ENCODE measurements at places on chromosomes 4 and X.

DNA sequence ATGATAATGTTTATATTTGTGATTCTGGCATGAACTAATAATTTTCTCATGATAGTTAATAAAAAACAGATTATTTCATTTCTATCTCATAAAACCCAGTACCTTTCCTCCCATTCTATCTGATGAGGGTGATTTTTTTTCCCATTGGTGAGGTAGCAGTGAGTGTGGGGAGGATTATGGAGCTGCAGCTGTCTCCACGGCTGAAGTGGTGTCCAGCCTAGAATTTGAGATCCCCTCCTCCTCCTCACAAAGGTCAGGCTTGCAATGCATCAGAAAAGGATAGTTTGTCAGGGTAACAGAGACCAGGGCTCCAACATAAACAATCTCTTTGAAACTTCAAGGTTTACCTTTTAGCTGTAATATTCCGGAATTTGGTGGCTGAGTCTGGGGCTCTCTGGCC is 60.9 kb downstream of the C4orf51 start:
- no peak for DNase-seq

DNA sequence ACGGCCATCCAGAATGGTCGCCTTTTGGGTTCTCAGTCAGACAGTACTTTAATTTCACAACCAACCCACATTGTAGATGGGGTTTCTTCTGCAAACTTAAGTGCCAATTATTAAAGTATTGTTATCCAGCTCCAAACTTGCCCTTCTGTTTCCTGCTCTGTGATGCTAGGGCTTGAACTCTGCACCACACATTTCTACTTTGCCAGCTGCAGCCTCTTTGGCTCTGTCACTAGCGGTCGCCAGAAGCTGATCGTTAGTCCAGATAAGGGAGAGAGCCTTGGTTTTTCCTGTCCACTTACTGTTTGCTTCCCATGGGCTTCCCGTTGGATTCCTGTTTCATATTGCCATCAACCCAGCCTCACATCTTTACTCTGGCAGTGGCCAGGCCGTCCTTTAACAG is 196.6 kb downstream of the ASB9 start:
- no peak for DNase-seq

GRCh38 chr4:170243662-170244288 is 154.0 kb upstream of the AADAT start:
- DNase-seq = no peak

DNA sequence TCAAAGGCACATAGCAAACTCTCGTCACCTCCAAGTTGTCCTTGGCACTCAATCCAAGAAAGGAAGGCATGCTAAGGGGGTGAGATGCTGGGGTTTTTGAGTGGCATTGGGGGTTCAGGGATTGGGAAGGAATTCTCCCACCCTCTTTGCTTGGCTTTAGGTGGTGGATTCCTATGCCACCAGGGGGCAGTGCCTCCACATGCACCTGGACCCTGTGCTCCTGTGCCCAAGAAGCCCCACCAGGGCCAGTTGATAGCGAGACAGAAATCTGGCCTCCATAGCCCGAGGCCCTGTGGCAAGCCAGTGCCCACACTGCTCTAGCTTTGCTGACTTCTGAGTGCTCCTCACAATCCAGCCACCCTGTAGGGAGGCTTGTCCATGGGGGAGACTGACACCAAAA is 2.0 kb upstream of the FATE1 start:
- no peak for DNase-seq

DNA sequence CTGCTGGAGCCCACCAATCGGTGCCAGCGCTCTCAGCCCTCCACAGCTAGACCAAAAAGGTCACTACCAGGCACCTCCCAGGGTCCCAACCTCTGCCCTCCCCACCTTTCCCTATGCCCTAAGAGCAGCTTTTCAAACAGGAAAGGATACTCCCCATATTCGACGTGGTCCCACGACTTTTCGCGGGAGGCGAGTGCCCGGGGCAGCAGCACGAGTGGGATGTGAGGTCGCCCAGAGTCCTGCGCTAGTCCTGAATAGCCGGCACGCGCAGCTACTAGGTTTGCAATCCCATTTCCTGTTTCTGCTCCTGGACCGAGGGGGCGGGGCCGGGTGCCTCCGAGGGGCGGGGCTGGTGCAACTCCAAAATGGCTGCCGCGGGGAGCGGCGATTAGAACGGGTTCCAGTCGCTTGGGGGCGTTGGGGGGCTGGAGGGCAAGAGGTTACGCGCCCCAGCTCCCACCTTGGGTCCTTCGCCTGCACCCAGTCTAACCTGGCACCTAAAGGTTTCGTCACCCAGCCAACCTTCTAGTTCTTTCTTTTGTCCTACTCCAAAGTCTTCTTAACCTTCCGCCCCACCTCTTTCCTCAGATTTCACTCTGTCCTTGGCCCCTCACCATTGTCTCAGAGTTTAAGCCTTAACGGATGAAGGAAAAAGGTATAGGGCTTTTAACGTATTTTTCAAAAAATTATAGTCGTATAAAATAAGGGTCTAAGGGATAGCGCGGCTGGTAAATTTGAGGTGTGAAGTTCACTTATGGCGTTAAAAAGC is 85.0 kb upstream of the TENT5D start:
- DNase-seq = peak; percentile 8

GRCh38 chrX:13094828-13095341 is 50.5 kb upstream of the FAM9C start:
- DNase-seq = no peak

DNA sequence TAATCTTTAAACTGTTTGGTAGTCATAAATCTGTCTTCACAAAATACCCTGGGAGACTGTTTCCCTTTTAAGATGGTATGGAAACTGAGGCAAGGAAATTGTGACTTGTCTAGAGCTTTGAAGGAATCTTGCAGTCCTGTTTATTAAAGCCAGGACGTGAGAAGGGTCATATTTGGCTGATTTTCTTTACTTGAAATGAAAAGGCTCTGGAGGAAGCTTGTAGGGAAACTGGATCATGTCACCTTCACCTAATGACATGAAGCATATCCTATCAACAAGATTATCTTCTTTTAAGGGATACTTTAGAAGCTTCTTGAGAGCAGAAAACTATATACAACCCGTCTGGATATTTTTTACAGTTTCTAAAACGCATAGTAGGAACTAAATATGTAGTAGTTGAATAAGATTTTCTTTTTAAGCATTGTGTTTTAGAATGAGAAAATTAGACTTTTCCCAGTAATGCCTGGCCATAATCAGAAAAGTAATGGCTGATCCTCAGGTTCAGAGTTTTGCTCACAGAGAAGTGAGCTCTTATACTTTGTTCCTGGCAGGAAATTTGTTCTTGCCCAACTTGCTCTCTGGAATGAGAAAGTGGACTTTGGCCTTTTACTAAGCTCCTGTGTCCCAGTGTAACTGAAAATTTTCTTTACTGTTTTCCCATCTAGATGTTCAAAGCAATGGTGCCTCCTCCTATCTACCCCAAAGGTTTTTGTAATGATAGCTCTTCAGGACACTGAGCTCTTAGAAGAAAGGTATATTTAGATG is 136.8 kb upstream of the AFF2 start:
- DNase-seq = no peak

DNA sequence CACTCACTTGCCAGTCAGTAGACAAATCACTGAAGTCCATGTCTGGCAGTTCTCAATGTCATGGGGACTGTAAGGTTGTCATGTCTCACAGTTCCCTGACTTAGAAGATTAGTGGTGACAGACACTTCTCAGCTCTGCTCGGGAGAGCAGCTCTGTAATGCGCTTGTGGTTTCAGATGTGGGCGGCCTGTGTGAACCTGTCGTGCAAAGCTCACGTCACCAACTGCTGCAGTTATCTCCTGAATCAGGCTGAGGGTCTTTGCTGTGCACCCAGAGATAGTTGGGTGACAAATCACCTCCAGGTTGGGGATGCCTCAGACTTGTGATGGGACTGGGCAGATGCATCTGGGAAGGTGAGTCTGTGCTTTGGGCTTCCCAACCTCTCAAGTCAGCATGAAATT is at the start of gene IL9R:
Gene IL9R (plus strand): TSS at position 261 of the 400 bp plus-strand sequence. CDS start 64 bp downstream, at position 325.
- no peak for DNase-seq

GRCh38 chr4:104848597-104849225 is 298.0 kb upstream of the TET2 start:
- DNase-seq = no peak

GRCh38 chr4:181799561-181800069 is 443.6 kb upstream of the TENM3 start:
- no peak for DNase-seq

GRCh38 chr4:186227744-186228513 is 622 bp downstream of the KLKB1 start:
- no peak for DNase-seq

DNA sequence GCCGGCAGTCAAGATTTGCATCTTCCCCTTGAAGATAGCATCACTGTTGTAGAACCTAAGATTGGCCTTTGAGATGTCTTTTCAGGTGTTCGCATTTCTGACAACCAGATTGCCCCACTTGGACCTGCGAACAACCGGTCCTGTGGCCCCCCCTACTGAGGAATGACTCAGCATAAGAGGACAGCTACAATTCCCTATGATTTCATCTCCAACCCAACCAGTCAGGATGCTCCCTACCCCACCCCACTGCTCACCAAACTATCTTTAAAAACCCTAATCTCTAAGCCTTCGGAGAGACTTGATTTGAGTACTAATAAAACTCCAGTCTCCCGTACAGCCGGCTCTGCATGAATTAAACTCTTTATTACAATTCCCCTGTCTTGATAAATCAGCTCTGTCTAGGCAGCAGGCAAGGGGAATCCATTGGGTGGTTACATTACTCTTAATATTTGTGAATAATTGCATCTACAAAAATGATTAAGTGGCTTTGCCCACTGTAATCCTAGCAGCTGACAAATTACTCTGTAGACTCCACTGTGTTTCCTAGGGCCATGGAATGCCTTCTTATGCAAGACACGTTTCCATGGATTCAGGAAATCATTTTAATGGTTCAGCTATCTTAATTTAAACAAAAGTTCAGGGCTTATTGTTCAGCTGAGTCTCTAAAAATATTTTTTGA is 95.4 kb downstream of the GPR143 start:
- DNase-seq = no peak

- no peak for DNase-seq
These were observed 8.9 kb downstream of the CFAP99 start for GRCh38 chr4:2427383-2428334.

DNA sequence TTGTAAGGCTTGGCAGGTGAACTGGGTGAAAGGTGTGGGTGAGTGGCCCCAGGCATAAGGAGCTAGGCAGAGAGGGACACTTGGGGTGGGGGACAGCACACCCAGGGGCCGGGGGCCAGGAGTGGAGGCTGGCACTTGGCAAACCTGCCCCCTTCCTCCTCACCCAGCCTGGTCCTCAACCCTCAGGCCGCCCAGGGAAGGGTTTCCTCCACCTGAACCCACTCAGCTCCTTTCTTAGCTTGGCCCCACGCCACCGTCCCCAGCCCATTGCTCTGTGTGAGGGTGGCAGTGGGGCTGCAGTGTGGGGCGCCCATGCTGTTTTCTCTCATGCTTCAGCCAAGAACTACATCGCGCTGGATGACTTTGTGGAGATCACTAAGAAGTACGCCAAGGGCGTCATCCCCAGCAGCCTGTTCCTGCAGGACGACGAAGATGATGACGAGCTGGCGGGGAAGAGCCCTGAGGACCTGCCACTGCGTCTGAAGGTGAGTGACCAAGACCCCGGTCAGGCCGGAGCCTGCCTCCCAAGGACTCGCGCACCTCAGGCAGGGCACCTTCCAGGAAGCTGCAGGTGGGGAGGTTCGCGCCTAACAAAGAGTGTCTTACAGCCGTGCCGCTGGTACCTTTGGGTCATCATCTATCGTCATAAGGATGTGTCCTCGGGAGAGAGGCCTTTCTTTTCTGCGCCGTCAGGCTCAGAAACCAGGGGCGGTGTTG is 25.2 kb downstream of the WFS1 start:
- no peak for DNase-seq

DNA sequence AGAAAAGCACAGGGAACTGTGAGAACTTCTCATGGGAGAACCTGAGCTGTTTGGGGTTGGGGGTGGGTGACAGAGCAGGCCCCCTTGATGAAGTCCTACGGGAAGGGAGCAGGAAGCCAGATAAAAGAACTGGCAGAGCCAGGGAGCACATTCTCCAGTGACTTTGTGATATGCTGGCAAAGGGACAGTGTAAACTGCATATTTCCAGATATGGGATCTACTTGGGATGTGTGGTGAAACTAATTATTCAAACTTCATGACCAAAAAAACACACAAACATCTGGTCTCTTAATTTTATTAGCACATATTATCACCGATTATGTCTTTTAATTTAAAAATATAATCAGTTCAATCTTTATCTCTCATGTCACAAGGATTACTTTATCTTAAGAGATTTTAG is 266.0 kb downstream of the PAPSS1 start:
- no peak for DNase-seq

- no peak for DNase-seq
These were observed 84.2 kb upstream of the NRK start for GRCh38 chrX:105738162-105738561.

GRCh38 chrX:69137371-69138117 is 27.7 kb downstream of the PJA1 start:
- DNase-seq = no peak

All from tibial nerve (tissue), 4 donors.